Panc1 (cell line): ENCODE measurements at places on chromosomes 4 and X.

GRCh38 chrX:148049441-148049840 lies 68.3 kb downstream of the FMR1NB start:
- DNase-seq, result peak; percentile 18

DNA sequence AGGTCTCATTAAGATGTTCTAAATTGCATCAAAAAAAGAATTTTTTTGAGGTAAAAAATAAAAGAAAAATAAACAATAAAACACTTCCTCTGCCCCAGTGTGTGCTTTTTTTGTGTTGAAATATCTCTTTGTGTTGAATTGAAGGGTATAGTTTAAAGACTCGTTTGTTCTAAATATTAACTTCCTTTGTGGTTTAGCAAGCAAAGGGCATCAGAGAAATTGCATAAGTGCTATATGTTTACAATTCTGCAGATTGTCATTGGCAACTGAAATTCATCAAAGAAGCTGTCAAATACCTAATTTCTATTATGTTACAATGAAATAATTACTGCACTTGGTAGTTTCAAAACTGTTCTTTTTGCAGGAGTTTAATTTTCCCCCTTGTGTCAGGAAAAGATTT lies 260.5 kb downstream of the DKK2 start:
- DNase-seq, result no peak

- DNase-seq, result no peak
Measured at GRCh38 chr4:22850630-22851029, 157.9 kb downstream of the GBA3 start.

DNA sequence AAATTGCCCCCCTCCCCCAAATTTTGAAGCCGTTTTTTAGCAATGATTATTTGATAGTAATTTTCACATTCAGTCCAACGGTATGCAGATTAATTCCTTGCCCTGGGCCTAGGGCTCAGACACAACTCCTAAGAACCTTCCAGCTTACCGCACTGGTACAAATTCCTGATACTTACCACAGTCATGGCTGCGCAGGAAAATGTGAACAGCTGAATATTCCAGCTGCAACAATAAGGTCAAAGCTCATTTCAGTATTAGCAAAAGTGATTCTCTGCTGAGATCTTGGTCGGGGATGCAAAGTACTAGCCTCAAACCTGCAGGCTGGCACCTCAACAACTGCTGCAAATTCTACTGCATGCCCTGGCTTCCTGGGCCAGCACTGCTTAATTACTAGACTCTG lies 3.0 kb downstream of the ATP11C start:
- DNase-seq, result no peak

DNA sequence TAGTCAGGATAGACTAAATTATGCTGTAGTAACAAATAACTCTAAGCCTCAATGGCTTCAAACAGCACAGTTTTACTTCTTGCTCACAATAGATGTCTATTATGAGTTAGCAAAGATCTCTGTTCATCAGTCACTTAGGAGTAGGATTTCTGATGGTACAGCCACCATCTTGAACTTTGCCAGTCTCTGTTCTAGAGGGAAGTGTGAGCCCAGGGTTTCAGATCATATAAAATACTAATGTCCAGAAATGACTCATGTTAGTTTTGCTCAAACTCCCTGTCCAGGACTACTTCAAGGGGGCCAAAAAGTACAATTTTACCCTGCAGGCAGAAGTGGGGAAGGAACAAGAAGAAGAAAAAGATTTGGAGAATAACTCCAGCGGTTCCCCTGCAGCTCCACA lies 77.1 kb upstream of the LSM6 start:
- no peak for DNase-seq

- DNase-seq, result no peak
Measured at GRCh38 chr4:122152711-122153226, 638 bp downstream of the BLTP1 start.

- no peak for DNase-seq
Measured at GRCh38 chr4:68304731-68305130, 45.2 kb downstream of the YTHDC1 start.

DNA sequence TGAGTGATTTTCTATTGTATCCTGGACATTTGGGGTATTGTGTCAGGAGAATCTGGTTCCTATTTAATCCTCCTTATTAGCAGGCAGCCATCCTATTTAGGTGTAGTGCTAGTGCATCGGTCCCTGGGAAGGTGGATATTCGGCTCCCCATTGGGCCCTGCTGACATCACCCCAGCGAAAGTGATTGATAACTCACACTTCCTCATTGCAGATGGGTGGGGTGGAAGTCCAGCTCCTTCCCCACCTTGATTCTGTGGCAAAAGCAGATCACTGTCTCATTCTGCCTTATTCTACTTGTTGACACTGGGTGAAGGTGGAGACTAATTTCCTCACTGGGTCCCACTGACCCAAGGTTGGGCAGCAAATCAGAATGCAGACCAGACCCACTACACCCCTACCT lies 23.2 kb upstream of the BRS3 start:
- DNase-seq, result no peak

- DNase-seq, result no peak
Measured at GRCh38 chr4:167088115-167088514, 146.2 kb downstream of the SPOCK3 start.

- DNase-seq, result no peak
Measured at GRCh38 chr4:147050356-147050765, 104.7 kb upstream of the TTC29 start.

- no peak for DNase-seq
Measured at GRCh38 chr4:58252656-58253055, 1142.5 kb upstream of the IGFBP7 start.

DNA sequence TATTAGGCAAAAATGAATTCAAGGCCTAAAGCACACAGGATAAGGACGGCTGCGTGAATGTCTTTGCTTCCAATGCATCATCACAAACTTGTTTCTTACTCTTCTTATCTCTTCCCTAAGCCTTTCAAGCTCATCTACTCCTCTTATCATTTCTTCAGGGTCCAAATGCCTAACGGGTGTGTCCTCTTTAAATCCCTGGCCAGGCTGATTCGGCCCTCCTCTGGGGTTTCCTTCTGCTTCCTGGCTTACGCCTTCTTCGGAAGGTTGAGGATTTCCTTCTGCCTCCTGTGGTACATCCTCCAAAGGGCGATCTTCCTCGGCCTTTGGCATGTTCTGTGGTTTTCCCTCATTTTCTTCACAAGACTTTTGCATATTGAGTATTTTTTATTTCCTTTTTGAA lies 1.3 kb downstream of the TCEAL8 start:
- DNase-seq, result no peak

GRCh38 chr4:102759831-102760644 lies 730 bp downstream of the MANBA start:
- no peak for DNase-seq

DNA sequence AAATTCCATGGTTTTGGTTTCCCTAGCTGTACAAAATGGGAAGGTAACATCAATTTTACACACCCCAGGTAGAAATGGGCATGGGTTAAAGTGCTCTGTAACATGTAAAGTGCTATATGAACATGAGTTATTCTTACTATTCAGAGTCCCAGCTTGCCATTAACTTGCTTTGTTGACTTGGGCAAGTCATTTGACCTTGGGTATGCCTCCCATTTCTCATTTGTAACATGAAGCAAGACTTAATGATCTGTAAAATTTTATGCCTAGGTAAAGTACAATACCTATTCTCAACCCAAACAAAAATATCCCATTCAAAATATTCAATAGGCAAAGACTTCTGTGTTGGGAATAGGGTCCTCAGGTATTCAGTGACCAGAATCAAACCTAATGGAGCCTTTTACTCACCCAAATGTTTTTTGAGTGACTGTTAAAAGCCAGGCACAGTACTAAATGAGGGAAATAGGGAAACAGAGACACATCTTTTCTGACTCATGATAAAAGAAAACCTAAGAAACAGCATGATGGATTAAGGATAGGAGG lies 126.6 kb downstream of the SH3RF1 start:
- DNase-seq, result no peak
